ENCODE measurements at places on chromosomes 7 and 10. TPM values are rescaled to one million over a fixed set of nuclear protein-coding genes. Genes with fewer than 3 reads are reported as not detected.

- no peak for DNase-seq
Measured at GRCh38 chr10:45447416-45447815, 73.4 kb downstream of the ALOX5 start.

DNA sequence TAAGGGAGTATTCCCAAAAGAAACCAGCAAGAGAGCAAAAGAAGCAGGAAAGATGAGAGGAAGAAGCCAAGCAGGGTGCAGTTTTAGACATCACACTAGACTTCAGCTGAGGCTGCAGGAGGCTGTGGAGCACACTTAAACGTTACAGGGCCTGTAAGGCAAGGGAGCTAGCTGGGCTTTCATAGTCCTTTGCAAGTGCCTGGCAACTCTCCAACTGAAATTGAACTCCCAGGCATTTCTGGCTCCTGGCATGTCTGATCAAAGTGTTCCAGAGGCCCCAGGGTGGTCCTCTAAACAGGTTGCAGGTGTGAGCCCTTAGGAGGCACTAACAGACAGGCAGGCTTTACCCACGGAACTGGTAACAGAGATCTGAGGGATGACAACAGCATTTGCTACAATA lies 750.2 kb downstream of the XPNPEP1 start:
- DNase-seq = no peak

- DNase-seq = no peak
Measured at GRCh38 chr7:100120733-100121036, 1.3 kb downstream of the CNPY4 start.

- no peak for DNase-seq
Measured at GRCh38 chr7:2966466-2967078, 77.1 kb downstream of the CARD11 start.

- peak; percentile 88 for DNase-seq
Measured at GRCh38 chr7:24879291-24879690, 100.7 kb downstream of the OSBPL3 start.

GRCh38 chr7:66188645-66189044 lies 16.5 kb upstream of the TPST1 start:
- no peak for DNase-seq

DNA sequence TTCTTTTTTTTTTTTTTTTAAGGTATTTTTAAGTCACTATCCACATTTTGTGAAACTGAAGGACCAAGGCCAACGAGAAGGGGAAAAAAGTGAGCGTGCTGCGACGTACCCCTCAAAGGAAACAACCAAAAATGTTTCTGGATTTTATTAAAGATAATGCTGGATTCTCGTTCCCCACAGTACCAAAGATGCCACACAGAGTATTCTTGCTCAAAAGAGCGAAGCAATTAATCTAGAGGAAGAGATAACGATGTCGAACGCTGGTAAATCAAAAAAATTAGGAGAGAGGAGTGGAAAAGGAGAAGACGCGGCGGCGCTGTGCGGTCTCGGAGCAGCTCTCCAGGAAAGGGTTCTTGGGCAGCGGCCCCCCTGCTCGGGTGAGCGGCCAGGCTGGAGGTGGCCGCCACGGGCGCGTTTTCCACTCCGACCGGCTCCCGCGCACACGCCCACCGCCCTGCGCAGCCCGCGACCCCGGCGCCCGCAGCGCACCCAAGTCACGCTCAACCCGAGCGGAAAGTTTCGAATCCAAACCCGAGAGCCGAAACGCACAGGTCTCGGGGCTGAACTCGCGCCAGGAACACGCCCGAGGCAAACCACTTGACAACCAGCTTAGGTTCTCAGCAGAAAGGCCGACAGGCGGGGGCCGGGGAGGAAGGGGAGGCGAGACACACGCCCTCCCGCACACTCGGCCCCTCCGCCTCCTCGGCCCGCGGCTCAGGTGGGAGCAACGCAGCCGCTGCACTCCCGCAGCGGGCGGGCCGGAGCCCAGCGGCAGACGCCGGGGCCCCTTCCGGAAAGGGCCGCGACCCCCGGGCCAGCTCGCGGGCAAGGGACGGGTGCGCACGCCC lies 989 bp downstream of the SRPK2 start:
- peak; percentile 35 for DNase-seq

- peak; percentile 30 for DNase-seq
Measured at GRCh38 chr10:96229568-96230030, 41.8 kb downstream of the BLNK start.

DNA sequence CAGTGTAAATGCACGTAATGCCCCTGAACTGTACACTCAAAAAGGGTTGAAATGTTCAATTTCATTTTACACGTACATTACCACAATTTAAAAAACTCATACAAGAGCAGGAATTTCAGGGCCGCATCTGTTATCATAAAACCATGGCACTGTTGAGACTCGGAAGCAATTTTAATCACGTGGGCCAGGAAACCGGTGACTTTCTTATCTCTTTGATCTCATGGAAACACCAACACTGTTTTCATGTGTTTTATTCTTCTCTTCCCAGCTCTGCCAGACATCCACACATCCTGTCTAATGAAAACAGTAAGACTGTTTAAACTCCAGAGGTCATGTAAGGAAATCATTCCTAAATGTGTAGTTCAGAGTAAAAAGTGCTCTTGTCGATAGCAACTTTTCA lies 35.9 kb downstream of the PTPRE start:
- no peak for DNase-seq

DNA sequence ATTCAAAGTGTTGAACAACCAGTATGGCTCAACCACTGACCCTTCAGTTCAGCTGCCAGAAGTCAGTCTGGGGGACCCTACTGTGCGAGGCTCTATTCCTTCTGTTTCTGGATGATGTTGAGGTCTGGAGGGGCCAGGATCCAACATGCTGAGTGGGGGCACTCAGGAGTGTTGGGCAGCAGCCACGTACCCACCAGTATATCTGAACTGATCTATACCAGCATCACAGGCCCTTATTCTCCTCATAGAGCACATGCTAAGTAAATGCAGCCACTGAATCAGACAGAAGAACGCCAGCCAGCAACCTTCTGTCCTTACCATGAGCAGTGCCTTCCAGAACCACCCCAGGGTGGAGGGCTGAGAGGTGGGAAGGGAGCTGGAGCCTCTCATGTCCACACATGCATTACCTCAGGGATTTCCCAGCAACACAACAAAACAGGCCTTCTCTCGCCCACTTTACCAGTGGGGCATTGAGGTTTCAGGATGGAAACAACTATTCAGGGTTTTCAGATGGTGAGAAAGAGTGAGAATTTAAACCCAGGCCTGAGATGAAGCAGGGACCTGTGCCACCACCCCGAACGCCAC lies 6.8 kb upstream of the MSMB start:
- DNase-seq = no peak

- no peak for DNase-seq
Measured at GRCh38 chr10:101224910-101225823, 4.1 kb downstream of the LBX1 start.

- no peak for DNase-seq
Measured at GRCh38 chr10:15363031-15363430, 8.1 kb downstream of the FAM171A1 start.

GRCh38 chr7:99679400-99680191 lies at the start of gene CYP3A5:
CYP3A5 (minus strand) TSS chr7:99679996; CDS start chr7:99679896, 100 bp downstream.
- no peak for DNase-seq

GRCh38 chr10:51879238-51879637 lies 179.8 kb upstream of the CSTF2T start:
- DNase-seq = peak; percentile 98

GRCh38 chr7:68269405-68269804 lies 1272.8 kb downstream of the TYW1 start:
- peak; percentile 95 for DNase-seq

DNA sequence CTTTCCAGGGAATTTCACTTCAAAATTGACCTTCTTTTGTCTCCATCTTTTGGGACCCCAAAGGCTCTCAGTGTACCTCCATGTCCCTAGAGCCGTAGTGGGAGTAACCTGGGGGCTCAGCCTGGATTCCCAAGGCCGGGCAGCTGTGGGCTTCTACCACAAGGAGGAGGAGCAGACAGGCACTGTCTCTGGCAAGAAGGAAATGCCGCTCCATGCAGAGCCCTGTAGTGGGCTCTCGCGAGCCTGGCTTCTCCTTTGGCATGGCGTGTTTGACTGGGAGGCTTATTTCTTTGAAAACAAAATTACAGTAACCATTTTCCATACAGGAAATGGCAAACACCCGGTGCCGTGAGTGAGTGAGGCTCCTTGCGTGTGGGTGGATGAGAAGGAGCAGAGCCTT lies 76.8 kb upstream of the FAM180A start:
- no peak for DNase-seq

- DNase-seq = no peak
Measured at GRCh38 chr7:155430606-155431005, 27.3 kb upstream of the EN2 start.

DNA sequence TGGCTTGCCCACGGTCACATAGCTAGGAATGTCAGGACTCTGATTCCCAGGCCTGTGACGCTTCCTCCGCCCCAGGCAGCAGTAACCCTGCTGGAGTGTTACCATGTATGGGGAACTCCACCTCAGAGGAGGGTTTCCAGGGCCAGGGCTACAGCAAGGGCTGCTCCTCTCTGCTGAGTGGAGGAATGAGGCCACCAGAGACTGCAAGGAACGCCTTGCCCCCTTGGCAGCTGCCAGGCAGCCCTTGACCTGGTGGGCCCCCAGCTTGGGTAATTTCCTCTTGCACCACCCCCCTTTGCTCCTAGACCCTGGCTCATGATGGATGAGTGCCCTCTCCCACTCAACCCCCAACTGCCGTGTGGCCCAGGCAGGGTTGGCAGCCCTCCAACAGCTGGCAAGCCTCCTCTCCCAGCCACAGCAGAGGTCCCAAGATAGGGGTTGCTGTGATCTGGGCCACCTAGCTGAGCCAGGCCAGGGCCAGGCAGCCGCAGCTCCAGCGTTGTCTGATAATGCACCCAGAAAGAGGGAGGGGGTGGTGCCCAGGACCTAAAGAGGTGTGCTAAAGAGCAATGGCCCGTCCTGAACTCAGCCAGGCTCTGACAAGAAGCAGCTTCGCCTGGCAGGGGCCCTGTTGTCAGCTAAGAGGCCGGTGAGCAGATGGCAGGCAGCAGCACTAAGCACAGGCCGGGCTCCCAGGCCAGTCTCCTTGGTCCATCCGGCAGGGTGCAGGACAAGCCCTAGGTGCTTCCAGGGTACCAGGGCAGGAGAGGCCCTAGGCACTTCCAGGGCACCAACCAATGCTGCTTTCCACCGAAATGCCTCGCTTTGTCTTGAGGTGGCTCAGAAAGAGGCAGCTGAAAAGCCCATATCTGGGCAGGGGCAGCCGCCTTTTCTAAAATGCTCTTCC lies 35.4 kb downstream of the DRGX start:
- no peak for DNase-seq

- peak; percentile 82 for DNase-seq
Measured at GRCh38 chr10:25797888-25798429, 136.1 kb upstream of the MYO3A start.

DNA sequence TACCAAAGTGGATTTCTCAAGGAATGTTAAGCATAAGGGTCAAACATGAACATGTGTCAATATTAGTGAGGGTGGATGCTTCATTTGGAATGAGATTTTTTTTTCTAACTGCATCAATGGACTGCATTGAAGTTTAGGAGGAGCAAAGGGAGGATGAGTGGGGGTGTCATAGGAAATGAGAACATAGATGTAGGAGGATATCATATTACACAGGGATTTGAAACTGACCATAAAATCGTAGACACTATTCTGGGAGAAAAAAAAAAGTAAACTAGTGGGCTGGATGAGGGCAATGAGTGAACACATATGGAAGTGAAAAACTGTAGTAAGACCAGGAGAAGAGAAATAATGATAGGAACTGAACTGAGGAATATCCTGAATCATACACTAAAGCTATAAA lies 109.4 kb downstream of the SEMA3A start:
- DNase-seq = peak; percentile 66

DNA sequence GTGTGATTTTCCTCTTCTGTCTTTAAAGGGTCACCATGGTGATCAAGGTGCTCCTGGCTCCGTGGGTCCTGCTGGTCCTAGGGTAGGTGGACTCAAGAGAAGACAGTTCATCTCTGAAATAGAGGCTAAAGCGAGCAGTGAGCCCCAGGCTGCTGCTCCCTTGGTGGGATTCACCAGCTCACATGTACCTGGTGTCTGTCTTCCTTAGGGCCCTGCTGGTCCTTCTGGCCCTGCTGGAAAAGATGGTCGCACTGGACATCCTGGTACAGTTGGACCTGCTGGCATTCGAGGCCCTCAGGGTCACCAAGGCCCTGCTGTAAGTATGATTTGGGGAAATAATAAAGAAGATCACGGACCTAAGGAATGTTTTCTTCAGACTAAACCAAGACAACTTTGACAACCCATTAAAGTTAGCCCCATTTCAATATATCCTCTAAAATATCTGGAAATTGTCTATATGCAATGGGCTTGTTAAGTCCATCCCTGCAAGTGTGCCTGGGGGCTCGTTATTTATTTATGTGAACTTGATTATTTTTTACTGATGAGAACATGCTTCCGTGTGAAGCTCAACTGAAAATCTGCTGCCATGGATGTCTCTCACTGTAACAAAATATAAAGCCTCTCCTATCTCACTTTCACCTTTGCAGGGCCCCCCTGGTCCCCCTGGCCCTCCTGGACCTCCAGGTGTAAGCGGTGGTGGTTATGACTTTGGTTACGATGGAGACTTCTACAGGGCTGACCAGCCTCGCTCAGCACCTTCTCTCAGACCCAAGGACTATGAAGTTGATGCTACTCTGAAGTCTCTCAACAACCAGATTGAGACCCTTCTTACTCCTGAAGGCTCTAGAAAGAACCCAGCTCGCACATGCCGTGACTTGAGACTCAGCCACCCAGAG lies 32.5 kb downstream of the COL1A2 start:
- DNase-seq = no peak

DNA sequence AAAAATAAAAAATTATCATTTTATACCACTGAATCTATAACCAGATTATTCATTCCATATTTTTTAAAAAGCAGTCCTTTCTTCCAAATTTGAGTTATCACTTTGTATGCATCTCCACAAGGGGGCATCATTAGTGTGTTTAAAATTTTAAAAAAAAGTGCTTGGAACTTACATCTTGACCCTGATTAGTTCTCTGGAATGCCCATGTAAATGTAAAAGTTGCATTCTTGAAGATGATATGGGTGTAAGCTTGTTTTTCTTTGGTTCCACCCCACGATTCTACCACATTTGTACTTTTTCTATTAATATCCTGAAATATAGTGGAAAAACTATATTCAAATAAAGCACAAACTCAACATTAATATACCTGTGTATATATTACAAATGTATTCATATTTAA lies 144.9 kb downstream of the ELAPOR2 start:
- no peak for DNase-seq

GRCh38 chr7:5661942-5662341 lies 119.5 kb downstream of the RNF216 start:
- DNase-seq = no peak

GRCh38 chr10:6255548-6256061 lies 52.9 kb downstream of the PFKFB3 start:
- DNase-seq = no peak

DNA sequence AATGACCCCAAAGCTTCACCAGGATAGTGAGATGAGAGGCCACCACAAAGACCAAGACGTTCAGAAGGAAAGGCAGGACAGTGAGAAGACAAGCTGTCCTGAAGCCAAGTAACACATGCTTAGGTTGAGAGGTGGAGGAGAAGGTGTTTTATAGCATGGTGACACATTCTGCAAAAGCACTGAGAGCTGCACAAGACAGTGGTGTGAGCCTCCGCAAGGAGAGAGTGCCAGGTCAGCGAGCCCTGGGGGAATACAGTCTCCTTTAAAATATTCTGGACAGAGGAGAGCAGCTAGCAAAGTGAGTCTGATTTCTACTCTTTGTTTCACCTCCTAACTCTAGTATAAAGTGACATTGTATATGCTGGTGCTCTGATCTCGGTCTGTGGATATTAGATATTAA lies 68.0 kb upstream of the VKORC1L1 start:
- no peak for DNase-seq

FAM171A1 gene
- 51.9 TPM for total RNA-seq

ELOVL3 gene
- 0.62 TPM for total RNA-seq

LLCFC1 gene
- not detected for total RNA-seq

CALHM3 gene
- not detected for total RNA-seq

ADAM22 gene
- total RNA-seq = 1.5 TPM

METTL27 gene
- 2.1 TPM for total RNA-seq

SLC18A3 gene
- total RNA-seq = 4.6 TPM

TMEM270 gene
- not detected for total RNA-seq
